ENCODE measurements at places on chromosomes 1 and 21.

DNA sequence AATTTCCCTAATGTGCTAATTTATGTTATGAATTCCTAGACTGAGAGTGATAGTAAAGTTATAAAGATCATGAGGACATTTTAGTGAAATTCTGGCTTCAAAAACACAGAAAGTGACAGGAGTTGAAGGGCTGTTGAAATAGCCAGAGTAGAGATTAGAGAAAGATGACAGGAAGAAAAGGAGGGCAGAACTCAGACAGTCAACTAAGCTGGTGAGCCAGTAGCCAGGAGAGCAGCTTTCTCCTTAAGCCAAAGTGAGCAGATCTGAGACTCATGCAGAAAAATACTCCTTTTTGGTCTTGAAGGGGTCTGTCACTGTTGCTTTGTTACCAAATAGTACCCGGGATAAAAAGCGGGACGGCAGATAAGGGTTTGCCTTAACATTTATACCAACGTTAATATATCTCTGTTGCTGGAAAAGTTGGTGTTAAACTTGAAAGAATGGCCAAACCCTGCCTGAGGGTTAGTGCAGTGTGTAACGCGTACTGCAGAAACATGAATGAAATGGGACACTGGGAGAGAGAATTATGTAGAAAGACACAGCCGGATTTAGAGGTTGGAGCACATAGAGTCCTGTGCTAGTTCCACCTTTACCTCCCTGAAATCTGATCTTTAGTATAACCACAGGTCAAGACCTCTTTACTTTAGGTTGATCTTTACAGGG lies 12.8 kb downstream of the AHCYL1 start:
- no peak for DNase-seq

GRCh38 chr1:13583966-13584791 lies 547 bp downstream of the PDPN start:
- DNase-seq: peak; percentile 79

GRCh38 chr1:163440090-163440489 lies 118.3 kb downstream of the NUF2 start:
- DNase-seq: no peak

DNA sequence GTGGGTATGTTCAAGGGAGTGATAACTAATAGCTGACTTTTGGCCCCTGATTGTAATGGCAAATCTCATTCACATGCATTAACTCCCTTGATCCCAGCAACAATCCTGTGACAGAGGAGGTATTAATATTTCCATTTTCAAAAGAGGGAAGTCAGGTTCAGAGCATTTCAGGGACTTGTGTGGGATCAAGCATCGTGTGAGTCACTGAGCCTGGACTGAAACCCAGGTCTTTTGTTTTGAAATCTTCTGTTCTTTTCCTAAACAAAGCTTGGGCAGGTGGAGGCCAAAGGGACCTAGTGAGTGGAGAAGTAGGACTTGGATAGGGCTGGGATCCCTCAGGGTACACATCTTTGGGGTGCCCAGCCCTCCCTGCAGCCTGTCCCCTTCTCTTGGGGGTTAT lies 37.9 kb downstream of the ETNK2 start:
- no peak for DNase-seq
